ENCODE measurements at places on chromosomes 13 and 19. TPM values are rescaled to one million over a fixed set of nuclear protein-coding genes. Genes with fewer than 3 reads are reported as not detected.

LINGO3 gene
- total RNA-seq, result not detected

MEDAG gene
- 13.0 TPM for total RNA-seq

TRPC4 gene
- 2.4 TPM for total RNA-seq

DAND5 gene
- 1.8 TPM for total RNA-seq

SIGLEC8 gene
- 3.0 TPM for total RNA-seq

- H3K4me1 ChIP-seq, result no peaks in the 10 kb centered on the region
- peaks cover 2% of the 10 kb centered on the region for H3K27me3 ChIP-seq
- no peak overlapping the region for H3K27ac ChIP-seq
- H3K4me3 ChIP-seq, result no peak overlapping the region
Observed at GRCh38 chr19:46076951-46077814, 36.4 kb upstream of the IGFL4 start.

GRCh38 chr19:39568604-39569003, 28.6 kb upstream of the EID2 start:
- H3K27me3 ChIP-seq, result no peaks in the 10 kb centered on the region

GRCh38 chr13:66896933-66897332, 333.2 kb downstream of the PCDH9 start:
- H3K27me3 ChIP-seq, result no peaks in the 10 kb centered on the region
- H3K4me1 ChIP-seq, result no peaks in the 10 kb centered on the region
- no peak overlapping the region for H3K4me3 ChIP-seq
- no peaks in the 10 kb centered on the region for H3K36me3 ChIP-seq
- H3K27ac ChIP-seq, result no peak overlapping the region
- no peak for DNase-seq

DNA sequence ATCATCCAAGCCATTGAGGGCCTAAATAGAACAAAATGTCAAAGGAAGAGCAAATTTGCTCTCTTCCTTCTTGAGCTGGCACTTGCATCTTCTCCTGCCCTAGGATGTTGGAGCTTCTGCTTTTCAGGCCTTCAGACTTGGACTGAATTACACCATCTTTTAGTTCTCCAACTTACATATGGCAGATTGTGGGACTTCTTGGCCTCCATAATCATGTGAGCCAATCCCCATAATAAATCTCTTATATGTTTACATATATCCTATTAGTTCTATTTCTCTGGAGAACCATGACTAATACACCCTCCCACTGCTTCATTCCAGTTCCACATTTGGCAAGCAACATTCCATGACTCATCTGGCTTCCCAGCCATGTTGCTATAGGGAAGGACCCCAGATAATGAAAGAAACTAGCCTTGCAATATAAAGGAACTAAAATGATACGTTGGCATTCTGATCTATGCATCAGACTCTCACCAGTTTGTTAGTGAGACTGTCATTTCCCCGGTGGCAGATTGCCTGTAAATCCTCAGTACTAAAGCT, 11.0 kb upstream of the ACOD1 start:
- no peaks in the 10 kb centered on the region for H3K4me1 ChIP-seq
- H3K36me3 ChIP-seq, result no peaks in the 10 kb centered on the region
- no peak for DNase-seq
- no peaks in the 10 kb centered on the region for H3K27me3 ChIP-seq
- H3K27ac ChIP-seq, result no peak overlapping the region
- H3K4me3 ChIP-seq, result no peak overlapping the region
